ENCODE measurements at places on chromosomes 6 and 20.
A peak's percentile ranks its signal among the peaks of the same experiment; 100 is the strongest.

GRCh38 chr6:160163912-160164311 lies 42.3 kb downstream of the SLC22A1 start:
- H3K4me1 ChIP-seq: no peaks in the 10 kb centered on the region
- DNase-seq: no peak
- H3K36me3 ChIP-seq: no peaks in the 10 kb centered on the region
- no peak overlapping the region for H3K27ac ChIP-seq
- H3K4me3 ChIP-seq: no peak overlapping the region
- no peaks in the 10 kb centered on the region for H3K27me3 ChIP-seq

DNA sequence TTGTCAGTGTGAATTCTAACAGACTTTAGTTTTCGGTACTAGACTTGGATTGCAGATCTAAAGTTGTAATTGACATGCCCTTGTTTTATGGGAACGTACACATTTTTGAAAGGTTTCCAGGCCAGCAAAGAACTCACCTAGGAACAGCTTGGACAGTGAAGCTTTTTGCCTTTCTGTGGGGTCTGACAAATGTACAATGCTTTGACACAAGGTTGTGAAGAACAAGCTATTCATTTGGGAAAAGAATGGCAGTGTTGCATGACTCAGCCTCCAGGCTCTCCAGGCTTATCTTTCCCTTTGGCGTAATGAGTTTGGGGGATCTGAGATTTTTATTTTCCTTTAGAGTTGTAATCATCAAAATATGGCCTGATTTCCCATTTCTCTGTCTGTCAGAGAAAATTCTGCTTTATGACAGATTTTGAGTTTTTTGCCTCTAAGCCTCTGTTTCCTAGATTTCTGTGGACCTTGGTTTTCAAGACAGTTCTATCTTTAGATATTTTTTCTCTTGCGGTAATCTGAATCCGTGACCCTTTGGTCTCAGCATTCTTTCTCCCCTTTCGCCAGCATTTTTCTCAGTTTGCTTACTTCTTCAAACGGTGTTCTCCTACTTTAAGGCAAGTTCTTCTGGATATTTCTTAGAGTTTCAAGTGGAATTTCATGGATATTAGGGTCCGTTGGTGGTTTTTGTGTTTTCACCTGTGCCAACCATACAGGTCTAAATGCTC lies 221.0 kb downstream of the ADGB start:
- H3K4me3 ChIP-seq: no peak overlapping the region
- no peak for DNase-seq
- H3K27ac ChIP-seq: no peak overlapping the region

GRCh38 chr6:22631091-22631490 lies 61.7 kb downstream of the HDGFL1 start:
- H3K36me3 ChIP-seq: no peaks in the 10 kb centered on the region
- no peaks in the 10 kb centered on the region for H3K27me3 ChIP-seq
- no peak for DNase-seq
- H3K27ac ChIP-seq: no peak overlapping the region

DNA sequence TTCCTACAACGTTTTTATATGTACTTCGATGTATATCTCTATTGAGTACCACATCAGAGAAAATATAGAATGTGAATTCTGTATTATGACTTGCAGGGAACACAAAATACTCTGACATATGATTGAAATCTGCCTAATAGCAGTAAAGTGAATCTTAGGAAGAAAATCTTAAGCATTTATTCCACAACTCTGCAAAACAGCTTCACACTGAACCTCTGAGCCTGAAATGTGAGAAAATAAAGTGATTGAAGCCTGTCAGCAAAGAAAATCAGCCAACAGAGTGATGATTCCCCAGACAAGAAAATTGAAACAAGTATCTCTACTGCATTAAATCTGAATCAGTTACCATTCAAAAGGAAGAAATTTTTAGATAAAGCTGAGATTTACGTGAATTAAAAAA lies 499.5 kb upstream of the RNF217 start:
- DNase-seq: no peak
- H3K27ac ChIP-seq: no peak overlapping the region
- H3K4me3 ChIP-seq: no peak overlapping the region
- H3K4me1 ChIP-seq: no peaks in the 10 kb centered on the region

DNA sequence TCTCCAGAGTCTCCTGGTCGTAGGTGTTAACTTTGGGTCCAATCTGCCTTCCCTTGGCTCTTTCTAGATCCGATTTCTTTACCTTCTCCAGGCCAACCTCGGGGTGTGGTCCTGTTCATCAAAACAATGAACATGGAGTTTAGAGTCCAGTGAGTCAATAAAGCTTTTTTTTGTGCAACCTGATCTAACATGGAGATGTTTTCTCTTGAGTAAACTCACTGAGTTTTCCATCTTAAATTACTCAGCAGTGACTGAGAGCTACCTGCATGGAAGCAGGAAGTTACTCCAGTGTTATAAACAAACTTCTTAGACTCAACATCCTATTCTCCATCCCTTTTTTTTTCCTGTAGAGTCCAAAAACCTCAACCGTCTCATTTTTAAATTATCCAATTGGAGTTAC lies 14.9 kb upstream of the SLC22A1 start:
- DNase-seq: no peak
- no peaks in the 10 kb centered on the region for H3K27me3 ChIP-seq
- H3K4me3 ChIP-seq: no peak overlapping the region
- peaks cover 63% of the 10 kb centered on the region for H3K36me3 ChIP-seq
- H3K27ac ChIP-seq: no peak overlapping the region

- H3K27ac ChIP-seq: no peak overlapping the region
- DNase-seq: no peak
- no peak overlapping the region for H3K4me3 ChIP-seq
- no peaks in the 10 kb centered on the region for H3K36me3 ChIP-seq
- H3K27me3 ChIP-seq: peaks cover 8% of the 10 kb centered on the region
These were observed 187.7 kb upstream of the PRSS16 start for GRCh38 chr6:27059621-27060425.

- peak; percentile 69 for DNase-seq
- H3K27ac ChIP-seq: peak overlapping the region; percentile 89
- peak overlapping the region; percentile 63 for H3K4me3 ChIP-seq
- H3K4me1 ChIP-seq: peaks cover 55% of the 10 kb centered on the region
These were observed 11.3 kb upstream of the TFAP2A start for GRCh38 chr6:10425975-10426780.

DNA sequence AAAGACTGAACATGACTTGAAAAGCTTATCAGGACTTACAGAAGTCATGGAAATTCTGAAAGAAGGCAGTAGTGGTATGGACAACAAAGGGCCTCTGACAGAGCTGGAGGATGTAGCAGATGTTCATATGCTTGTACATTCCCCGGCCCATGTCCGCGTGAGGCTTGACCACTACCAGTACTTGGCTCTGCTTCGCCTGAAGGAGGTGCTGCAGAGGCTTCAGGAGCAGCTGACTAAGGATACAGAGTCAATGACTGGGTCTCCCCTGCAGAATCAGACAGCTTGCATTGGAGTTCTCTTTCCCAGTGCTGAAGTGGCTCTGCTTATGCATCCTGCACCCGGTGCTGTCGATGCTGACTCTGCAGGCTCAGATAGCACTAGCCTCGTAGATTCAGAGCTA lies 29.2 kb downstream of the TAF11 start:
- H3K27me3 ChIP-seq: no peaks in the 10 kb centered on the region
- H3K4me1 ChIP-seq: no peaks in the 10 kb centered on the region
- H3K27ac ChIP-seq: no peak overlapping the region
- H3K36me3 ChIP-seq: peaks cover 55% of the 10 kb centered on the region

DNA sequence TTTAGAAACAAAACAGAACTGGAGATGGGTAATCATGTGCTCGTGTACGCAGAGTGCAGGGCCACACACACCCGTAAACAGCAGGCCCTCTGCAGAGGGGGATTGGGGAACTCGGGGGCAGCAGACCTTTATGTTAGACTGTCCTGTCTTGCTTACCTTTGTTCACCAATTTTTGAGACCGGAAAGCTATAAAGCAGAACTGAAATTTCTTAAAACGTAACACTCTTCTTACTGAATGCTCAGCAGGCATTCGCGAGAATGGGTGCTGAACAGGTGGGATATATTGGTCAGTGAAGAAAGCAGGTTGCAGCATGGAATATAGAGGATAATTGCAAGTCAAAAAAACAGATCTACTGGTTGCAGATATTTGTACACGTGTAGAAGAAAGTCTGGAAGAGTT lies 211.1 kb downstream of the BMP7 start:
- peaks cover 22% of the 10 kb centered on the region for H3K4me1 ChIP-seq
- H3K27me3 ChIP-seq: no peaks in the 10 kb centered on the region
- no peaks in the 10 kb centered on the region for H3K36me3 ChIP-seq
- H3K4me3 ChIP-seq: no peak overlapping the region
- H3K27ac ChIP-seq: no peak overlapping the region

GRCh38 chr6:129644567-129645015 lies 65.4 kb downstream of the ARHGAP18 start:
- no peak for DNase-seq
- no peak overlapping the region for H3K4me3 ChIP-seq
- H3K27ac ChIP-seq: peak overlapping the region; percentile 38

GRCh38 chr20:45368221-45368980 lies 5.4 kb downstream of the SYS1 start:
- no peak for DNase-seq
- peaks cover 32% of the 10 kb centered on the region for H3K36me3 ChIP-seq
- peaks cover 27% of the 10 kb centered on the region for H3K4me1 ChIP-seq
- no peaks in the 10 kb centered on the region for H3K27me3 ChIP-seq

GRCh38 chr20:40797425-40797824 lies 108.4 kb upstream of the MAFB start:
- DNase-seq: no peak

GRCh38 chr20:33933469-33933909 lies 60.2 kb upstream of the RALY start:
- H3K4me3 ChIP-seq: no peak overlapping the region
- H3K4me1 ChIP-seq: no peaks in the 10 kb centered on the region
- H3K36me3 ChIP-seq: no peaks in the 10 kb centered on the region
- peaks cover 3% of the 10 kb centered on the region for H3K27me3 ChIP-seq
- peak; percentile 84 for DNase-seq

GRCh38 chr20:48064929-48065328 lies 279.6 kb upstream of the SULF2 start:
- no peak overlapping the region for H3K27ac ChIP-seq
- H3K36me3 ChIP-seq: no peaks in the 10 kb centered on the region
- H3K4me3 ChIP-seq: no peak overlapping the region
- H3K4me1 ChIP-seq: no peaks in the 10 kb centered on the region
- H3K27me3 ChIP-seq: no peaks in the 10 kb centered on the region

DNA sequence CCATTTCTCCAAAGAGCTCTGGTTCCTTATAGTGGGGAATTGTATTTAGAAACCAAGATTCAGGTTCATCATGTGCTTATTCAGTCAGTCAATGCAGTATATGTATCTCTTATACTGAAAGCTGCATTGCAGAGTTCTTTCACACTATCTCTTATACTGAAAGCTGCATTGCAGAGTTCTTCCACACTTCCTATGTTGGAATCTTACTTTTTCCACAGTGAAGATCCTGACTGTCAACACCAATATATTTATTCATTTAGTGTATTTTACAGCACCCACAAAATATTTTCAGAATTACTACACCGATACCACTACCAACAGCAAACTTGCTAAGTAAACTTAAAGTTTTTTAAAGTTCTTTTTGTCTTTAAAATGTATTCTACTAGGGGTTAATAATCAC lies 349.3 kb upstream of the MMS22L start:
- no peaks in the 10 kb centered on the region for H3K36me3 ChIP-seq
- H3K4me1 ChIP-seq: no peaks in the 10 kb centered on the region
- H3K27me3 ChIP-seq: no peaks in the 10 kb centered on the region
- DNase-seq: no peak
- H3K4me3 ChIP-seq: no peak overlapping the region
- no peak overlapping the region for H3K27ac ChIP-seq

- peak; percentile 81 for DNase-seq
- H3K27ac ChIP-seq: no peak overlapping the region
- no peak overlapping the region for H3K4me3 ChIP-seq
- no peaks in the 10 kb centered on the region for H3K27me3 ChIP-seq
- no peaks in the 10 kb centered on the region for H3K36me3 ChIP-seq
These were observed 74.2 kb downstream of the CD164 start for GRCh38 chr6:109308018-109308492.

- H3K36me3 ChIP-seq: no peaks in the 10 kb centered on the region
- DNase-seq: no peak
- no peak overlapping the region for H3K27ac ChIP-seq
These were observed 126.2 kb upstream of the SSTR4 start for GRCh38 chr20:22908944-22909343.

DNA sequence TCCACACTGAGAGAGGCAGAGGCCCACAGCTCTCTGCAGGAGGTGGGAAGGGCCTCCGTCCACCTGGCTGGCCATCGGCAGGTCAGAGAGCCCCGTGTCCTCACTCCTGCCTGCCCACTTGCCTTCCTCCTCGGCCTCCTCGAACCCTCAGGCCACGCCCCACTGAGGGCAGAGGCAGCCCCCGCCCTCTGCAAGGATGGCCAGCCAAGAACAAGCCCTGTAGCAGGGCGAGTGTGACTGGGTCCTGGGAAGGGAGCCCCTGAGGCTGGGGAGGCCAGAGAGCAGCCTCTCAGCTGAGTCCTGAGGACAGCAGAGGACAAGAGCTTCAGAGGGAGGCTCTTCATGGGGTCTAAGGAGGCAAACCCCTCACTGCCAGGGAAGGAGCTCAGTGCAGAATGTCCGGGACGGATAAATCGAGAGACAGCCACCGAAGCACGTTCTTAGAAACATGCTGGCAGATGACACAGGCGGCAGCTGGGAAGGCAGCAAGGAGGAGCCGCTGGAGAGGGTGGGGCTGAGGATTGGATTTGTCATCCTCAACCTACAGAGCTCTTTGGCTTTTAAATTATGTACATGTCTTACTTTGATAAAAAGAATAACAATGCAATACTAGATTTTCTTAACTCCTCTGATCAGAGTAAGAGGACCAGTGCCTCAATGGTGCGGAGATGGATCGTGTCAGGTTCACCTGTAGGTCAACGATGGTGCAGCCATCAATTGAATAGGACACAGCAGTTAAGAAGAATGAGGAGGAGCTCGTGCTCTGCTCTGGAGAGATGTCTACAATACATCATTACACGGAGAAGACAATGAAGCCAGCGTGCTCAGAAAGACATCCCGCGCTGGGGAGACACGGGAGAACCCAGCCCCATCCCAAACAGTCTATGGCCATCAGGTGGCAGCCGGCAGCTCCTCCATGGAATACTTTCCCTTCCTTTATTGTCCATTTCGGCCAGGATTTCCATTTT lies 53.0 kb downstream of the GNAS-AS1 start:
- DNase-seq: no peak
- H3K27me3 ChIP-seq: peaks cover 15% of the 10 kb centered on the region
- H3K4me3 ChIP-seq: no peak overlapping the region
- H3K27ac ChIP-seq: no peak overlapping the region

DNA sequence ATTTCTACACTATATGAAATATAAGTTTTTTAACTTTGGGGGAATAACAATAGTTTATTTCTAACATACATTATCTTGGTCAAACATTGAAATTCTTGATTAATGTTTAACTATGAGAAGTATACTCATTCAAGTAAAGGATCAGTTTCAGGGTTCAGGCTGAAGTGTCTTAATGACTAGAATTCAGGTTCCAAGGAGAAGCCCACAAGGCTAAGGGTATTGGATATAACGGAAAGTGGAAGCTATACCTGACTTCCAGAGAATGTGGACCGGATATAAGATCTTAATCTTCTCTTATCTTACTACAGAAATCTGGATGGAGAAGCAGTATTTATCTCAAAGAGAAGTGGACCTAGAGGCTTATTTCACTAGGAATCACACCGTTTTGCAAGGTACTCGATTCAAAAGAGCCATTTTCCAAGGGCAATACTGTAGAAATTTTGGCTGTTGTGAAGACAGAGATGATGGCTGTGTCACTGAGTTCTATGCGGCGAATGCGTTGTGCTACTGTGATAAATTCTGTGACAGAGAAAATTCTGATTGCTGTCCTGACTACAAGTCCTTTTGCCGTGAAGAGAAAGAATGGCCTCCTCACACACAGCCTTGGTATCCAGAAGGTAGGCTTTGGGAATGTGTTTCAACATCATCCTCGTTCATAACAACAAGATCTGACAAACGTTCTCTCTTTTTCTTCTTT lies at the start of gene TINAG:
Gene TINAG (plus strand): TSS at position 153 of the 697 bp plus-strand sequence. CDS start 110 bp downstream, at position 263.
- H3K27me3 ChIP-seq: no peaks in the 10 kb centered on the region
- no peak within 1 kb of the TSS for H3K27ac ChIP-seq
- no peaks in the 10 kb centered on the region for H3K4me1 ChIP-seq

All from suprapubic skin (tissue), 4 donors.